HCT116 (cell line): ENCODE measurements at places on chromosomes 7 and 10. TPM values are rescaled to one million over a fixed set of nuclear protein-coding genes. Genes with fewer than 3 reads are reported as not detected.
A peak's percentile ranks its signal among the peaks of the same experiment; 100 is the strongest.

DNA sequence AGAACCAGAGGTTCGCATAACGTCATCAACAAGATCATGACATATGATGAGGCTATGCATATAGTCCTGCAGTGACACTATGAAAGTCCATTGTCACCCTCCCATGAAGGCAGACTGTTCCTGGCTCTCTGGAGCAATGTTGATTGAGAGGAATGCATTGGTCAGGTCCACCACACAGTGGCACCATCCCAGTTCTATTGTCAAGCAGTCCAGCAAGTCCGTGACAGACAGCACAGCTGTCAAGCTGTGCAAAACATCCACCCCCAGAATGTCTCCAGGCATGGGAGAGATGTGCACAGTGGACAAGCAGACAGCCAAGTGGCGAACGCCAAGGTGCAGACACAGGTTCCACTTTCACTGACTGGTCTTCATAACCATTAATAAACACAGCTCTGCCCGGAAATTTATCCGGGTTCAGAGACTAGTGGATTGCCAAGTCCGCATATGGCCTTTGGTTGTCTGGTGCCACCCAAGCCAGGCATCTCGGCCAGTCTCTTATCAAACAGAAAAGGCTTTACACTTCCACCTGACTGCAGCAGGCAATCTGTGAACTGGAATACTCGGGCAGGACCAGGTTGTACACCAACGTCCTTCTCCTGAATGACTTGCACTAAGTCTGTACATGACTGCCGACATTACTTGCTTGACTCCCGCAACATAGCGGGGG lies 7.2 kb downstream of the RNF133 start:
- H3K4me1 ChIP-seq, result no peaks in the 10 kb centered on the region; the same call in 1 of the 2 replicates
- H3K4me3 ChIP-seq, result no peak overlapping the region
- DNase-seq, result no peak
- no peaks in the 10 kb centered on the region for H3K27me3 ChIP-seq
- H3K36me3 ChIP-seq, result no peaks in the 10 kb centered on the region
- H3K27ac ChIP-seq, result no peak overlapping the region

- peak; percentile 32 for DNase-seq
- H3K36me3 ChIP-seq, result no peaks in the 10 kb centered on the region
- H3K4me3 ChIP-seq, result no peak overlapping the region
- no peak overlapping the region for H3K27ac ChIP-seq
- H3K4me1 ChIP-seq, result no peaks in the 10 kb centered on the region
- no peaks in the 10 kb centered on the region for H3K27me3 ChIP-seq
Measured at GRCh38 chr7:94449151-94449725, 54.5 kb downstream of the COL1A2 start.

- H3K4me3 ChIP-seq, result no peak overlapping the region
- no peak for DNase-seq
- H3K27ac ChIP-seq, result no peak overlapping the region
- H3K4me1 ChIP-seq, result no peaks in the 10 kb centered on the region
- H3K27me3 ChIP-seq, result no peaks in the 10 kb centered on the region
Measured at GRCh38 chr7:93013446-93014061, 104.2 kb downstream of the SAMD9 start.

DNA sequence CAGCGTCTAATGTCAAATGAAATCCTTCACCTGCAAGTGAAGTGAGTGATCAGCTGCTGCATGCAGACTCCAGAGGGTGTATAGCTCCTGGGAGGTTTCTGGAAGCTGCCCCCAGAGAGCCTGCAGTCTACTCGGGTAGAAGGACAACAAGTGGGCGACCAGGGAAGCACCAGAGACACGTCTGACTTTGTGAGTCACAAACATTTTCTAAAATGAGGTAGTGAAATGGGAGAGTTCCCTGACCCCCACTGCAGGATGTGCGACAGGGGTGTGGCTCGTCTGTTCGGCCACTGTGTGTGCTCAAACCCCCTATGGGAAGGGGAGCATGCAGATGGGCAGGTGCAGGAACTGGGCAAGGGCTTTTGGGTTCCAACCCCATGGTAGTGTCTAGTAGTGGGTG lies 177.1 kb upstream of the PRKCQ start:
- H3K4me3 ChIP-seq, result no peak overlapping the region
- H3K4me1 ChIP-seq, result peaks cover 10% of the 10 kb centered on the region; the same call in 1 of the 2 replicates
- H3K27me3 ChIP-seq, result no peaks in the 10 kb centered on the region; the same call in 1 of the 2 replicates

Gene SPDYE16
- not detected for total RNA-seq

Gene ZNHIT1
- total RNA-seq, result 69.4 TPM

Gene CALY
- 0.47 TPM for total RNA-seq

Gene SPDYE5
- total RNA-seq, result not detected

Gene SYT15B
- 0.37 TPM for total RNA-seq

Gene PSMC2
- total RNA-seq, result 121 TPM

Gene SEPHS1
- total RNA-seq, result 51.7 TPM

Gene ZMIZ2
- 91.3 TPM for total RNA-seq

Gene AQP1
- total RNA-seq, result 2.0 TPM

Gene FRAT1
- 1.7 TPM for total RNA-seq

Gene CDNF
- total RNA-seq, result 1.1 TPM
